Bronchial epithelial cell (primary cell): ENCODE measurements at places on chromosomes 3 and 15. TPM values are rescaled to one million over a fixed set of nuclear protein-coding genes. Genes with fewer than 3 reads are reported as not detected.

DNA sequence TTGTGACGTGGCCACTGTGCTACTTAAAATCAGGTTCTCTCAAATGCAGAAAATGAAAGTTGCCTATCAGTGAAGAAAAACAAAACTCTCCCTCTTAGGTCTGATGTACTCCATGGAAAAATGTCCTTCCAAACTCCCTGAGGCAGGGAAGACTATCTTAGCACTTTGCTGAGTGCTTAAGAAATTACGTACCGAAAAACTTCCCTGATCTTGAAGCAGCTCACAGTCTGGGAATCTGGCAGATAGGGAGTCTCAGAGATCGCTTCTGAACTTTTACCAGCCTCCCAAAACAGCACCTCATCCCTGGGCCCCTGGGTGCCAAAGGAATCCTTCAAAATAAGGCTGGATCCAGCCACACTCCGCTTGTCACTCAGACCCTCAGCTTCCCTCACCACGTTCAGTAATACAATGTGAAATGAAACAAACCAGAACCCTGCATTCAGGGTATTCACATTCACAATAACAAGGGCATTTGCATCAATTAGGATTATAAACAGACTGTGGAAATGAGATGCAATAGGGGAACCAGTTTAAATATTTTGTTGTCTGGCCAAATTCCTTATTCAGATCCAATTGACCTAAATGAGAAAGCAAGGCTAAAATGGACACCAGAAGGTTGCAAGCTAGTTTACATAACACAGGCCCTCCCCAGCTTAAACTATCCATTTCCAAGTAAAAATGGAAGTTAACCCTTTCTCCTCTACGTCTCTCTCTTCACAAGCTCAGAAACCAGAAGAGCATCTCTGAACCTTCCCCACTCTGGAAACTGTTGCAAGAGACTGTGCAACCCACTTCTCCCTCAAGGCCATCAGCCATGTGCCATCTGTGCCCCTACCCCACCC, 20.9 kb downstream of the OSBPL10 start:
- DNase-seq = peak; percentile 13

The RBPMS2 gene
- not detected in 2 replicates for total RNA-seq

DNA sequence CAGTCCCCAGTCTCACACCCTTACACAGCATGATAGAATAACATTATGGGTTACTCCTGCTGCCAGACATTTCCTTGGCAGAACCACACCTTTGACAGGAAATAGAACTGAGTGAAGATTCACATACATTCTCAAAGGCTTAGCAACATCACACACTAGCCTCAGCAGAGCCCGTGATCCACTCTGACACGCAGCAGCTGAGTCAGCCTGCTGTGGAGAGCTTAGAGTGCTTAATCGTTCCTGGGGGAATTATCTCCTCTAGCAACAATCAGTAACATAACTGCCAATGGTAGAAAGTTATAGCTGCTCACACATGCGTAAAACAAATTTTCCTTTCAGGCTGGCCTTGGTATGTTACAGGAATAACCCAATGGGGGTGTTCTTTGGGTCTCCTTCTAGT, 382.1 kb downstream of the GAP43 start:
- DNase-seq = peak; percentile 97

DNA sequence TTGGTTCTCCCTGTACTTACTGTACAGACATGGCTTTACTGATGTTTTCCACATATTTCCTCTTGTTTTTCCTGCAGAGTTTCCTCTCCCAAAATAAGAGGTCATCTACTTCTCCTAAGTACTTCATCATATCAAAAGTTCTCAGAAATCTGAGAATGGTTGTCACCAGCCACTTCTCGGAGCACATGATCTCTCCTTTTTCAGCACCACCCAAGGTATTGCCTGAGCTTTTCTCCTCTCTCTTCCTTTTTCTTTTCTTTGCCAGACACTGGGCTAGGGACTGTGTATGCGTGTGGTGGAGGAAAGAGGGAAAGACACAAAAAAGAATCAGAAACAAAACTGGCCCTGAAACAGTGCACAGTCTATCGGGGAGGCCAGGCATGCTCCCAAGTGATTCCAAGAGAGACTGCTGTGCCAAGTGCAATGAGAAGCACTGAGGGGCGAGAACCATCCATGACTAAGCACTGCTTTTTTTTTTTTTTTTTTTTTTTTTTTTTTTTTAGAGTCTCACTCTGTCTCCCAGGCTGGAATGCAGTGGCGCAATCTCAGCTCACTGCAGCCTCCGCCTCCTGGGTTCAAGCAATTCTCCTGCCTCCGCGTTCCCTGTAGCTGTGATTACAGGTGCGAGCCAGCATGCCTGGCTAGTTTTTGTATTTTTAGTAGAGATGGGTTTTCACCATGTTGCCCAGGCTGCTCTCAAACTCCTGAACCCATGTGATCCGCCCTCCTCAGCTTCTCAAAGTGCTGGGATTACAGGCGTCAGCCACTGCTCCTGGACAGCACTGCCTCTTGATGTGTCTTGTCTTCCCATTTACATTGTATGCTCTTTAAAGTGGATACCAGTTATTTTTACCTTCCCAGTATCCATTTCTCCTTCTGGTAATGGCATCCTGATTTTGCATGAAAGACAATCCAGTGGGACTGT, 194.0 kb upstream of the FEZF2 start:
- DNase-seq = peak; percentile 70

The TGM4 gene
- total RNA-seq = under 0.01 TPM in 2 replicates

DNA sequence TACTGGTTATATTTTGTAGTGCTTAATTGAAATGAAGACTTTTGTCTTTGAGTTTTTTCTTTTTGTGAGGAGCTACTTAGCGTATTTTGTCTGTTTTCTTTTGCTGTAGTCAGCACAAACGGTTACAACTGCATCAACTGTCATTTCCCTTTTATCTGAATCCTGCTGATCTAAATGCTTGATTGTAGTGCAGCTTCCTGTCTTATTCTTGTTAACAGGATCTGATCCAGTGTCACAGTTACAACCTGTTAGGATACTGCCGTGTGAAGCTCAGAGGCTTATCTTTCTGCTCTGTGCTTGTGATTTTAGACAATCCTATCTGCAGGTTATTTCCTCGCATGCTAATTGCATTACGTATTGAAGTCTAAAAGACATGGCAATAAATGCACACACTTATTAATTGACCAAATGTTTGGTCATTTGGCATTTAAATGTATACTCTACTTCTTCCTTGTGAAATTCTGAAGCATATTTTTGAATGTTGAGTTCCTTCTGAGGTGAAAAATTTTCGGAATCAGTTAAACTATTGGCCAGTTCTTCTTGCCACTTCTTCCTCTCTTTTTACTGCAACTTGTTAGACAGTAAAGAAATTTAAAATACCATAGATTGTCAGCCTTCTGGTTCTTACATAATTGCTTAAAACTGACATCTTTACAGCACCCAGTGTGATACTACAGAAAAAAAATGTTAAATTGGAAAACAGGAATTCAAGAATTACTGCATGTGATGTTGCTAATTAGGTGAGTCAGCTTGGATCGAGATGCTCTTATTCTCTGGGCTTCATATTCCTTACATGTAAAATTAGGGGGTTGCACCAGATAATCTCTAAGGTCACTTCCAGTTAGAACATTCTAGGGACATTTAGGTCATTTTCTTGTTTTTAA, 168.2 kb downstream of the MBNL1 start:
- no peak for DNase-seq

DNA sequence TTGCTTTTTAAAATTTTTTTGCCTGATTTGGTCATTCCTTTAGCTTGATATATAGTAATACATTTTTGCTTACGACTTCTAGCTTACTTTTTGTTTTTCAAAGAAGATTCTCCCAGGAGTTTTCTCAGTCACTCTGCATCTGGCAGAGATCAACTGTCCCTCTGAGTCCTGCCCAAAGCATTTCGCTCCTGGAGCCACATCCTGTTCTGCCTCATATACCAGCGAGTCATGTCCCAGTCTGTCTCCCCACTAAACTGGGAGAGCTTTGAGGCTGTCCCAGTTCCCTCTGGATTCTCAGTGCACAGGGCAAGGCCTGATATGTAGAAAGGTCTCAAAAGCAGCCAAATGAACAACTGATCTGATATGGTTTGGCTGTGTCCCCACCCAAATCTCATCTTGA, 326.3 kb downstream of the ARRDC4 start:
- peak; percentile 28 for DNase-seq

DNA sequence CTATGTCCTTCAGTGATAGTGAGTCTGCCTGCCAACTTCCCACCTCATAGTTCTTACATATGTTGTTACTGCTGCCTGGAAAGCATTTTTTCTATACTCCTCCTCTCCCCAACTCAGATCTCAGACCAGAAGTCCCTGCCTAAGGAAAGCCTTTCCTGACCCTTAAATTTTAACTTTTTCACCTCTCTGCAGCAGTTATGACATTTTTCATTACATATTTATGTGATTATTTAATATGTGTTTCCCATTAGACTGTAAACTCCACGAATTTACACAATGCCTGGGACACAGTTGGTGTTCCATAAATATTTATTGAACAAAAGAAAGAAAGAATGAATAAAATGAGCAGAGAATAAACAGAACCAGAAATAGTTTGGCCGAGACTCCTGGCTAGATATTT, 125.5 kb downstream of the MITF start:
- DNase-seq = no peak
